ENCODE measurements at places on chromosomes 4 and X. TPM values are rescaled to one million over a fixed set of nuclear protein-coding genes. Genes with fewer than 3 reads are reported as not detected.
A peak's percentile ranks its signal among the peaks of the same experiment; 100 is the strongest.

The SHROOM2 gene
- total RNA-seq = 2.8 TPM

The CD40LG gene
- not detected for total RNA-seq

The ZMYM3 gene
- 28.4 TPM for total RNA-seq

DNA sequence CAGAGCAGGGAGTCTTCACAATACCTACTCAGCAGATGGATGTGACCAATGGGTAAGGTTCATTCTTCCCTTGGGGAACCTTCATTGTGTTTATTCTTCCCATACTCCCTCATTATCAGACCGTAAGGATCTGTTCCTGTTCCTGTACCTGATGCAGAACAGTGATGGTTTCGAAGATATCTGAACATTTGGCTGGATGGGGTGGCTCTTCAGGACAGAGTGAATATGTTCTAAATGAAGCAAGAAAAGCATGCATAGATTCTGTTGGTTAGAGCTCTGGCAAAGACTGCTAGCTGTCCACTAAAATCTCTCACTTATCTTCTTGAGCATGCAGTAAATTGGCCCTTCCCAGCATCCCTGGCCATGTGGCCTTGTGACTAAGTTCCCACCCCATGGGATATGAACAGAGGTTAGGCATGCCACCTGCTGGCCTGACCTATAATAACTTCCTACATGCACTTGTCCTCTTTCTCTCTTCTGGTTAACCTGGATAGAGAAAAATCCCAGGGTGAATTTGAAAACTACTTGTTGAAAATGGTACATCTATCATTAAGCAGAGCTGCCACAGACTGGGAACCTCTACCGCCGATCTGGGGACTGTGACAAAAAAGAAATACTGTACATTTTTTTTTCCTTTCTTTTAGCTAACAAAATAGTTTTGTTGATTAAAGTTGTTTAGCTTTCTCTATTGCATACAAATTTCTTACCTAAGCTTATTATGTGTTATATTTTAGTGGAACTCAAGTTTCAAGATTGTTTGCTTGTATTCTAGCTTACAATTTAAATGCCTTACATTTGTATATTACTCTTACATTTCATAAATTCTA is 60.0 kb upstream of the BANK1 start:
- no peaks in the 10 kb centered on the region for H3K4me1 ChIP-seq
- H3K27me3 ChIP-seq = no peaks in the 10 kb centered on the region
- no peak overlapping the region for H3K4me3 ChIP-seq
- no peak overlapping the region for H3K27ac ChIP-seq
- peak; percentile 65 for DNase-seq

- no peaks in the 10 kb centered on the region for H3K4me1 ChIP-seq
- no peaks in the 10 kb centered on the region for H3K36me3 ChIP-seq
- H3K27me3 ChIP-seq = peaks cover 8% of the 10 kb centered on the region
- peak overlapping the region; percentile 61 for H3K4me3 ChIP-seq
- H3K27ac ChIP-seq = no peak overlapping the region
Measured at GRCh38 chrX:139204571-139204897, 326.0 kb upstream of the F9 start.

All from HFFc6 (cell line).